ENCODE measurements at places on chromosomes 1 and 21. TPM values are rescaled to one million over a fixed set of nuclear protein-coding genes. Genes with fewer than 3 reads are reported as not detected.

SFN gene
- 0.50 TPM for total RNA-seq

GRCh38 chr1:168980180-168980579, 126.3 kb upstream of the ATP1B1 start:
- H3K4me1 ChIP-seq: no peaks in the 10 kb centered on the region
- no peak overlapping the region for H3K27ac ChIP-seq
- DNase-seq: no peak
- no peaks in the 10 kb centered on the region for H3K36me3 ChIP-seq

DNA sequence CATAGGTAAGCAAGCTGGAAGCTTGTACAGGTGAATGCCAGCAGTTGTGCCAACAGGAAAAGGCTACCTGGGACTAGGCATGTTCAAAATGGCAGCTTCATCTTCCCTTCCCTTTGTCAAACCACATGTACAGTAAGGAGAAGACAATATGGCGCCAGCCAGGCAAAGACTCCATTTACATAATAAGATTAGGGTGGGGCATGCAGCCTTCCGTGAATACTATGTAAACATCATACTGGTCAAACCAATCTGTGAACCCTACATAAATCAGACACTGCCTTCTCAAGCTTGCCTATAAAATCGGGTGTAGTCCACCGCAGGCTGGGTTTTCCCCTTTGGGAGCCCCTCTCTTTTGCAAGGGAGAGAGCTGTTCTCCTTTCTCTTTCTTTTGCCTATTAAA, 24.6 kb downstream of the ATF3 start:
- H3K4me3 ChIP-seq: no peak overlapping the region
- no peak for DNase-seq
- peaks cover 34% of the 10 kb centered on the region for H3K4me1 ChIP-seq
- peaks cover 5% of the 10 kb centered on the region for H3K27me3 ChIP-seq

DNA sequence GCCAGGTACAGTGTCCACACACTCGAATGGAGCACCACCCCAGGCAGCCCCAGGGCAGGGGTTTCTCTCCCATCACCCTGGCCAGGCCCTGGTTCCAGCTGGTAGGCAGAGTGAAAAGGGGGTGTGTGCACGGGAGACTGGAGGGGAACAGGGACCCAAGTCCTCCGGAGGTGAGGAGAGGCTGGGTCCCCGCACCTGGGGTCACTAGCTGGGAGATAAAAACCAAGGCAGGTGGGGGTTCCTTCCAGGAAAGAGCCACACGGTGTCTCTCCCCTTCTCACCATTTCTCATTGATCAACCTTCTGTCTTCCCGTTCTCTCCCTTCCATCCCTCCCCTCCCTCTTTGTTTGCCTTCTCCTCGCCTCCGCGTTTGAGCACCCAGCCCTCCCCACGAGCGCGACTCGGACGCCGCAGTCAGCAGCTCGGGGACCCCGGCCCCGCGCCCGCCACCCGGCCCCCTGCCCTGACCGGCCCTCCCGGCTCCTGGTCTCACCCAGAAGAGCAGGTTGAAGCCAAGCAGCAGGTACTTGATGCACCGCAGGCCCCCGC, 358 bp downstream of the TSPAN2 start:
- no peaks in the 10 kb centered on the region for H3K27me3 ChIP-seq
- DNase-seq: no peak
- H3K27ac ChIP-seq: no peak overlapping the region
- no peaks in the 10 kb centered on the region for H3K36me3 ChIP-seq
- peak overlapping the region; percentile 76 for H3K4me3 ChIP-seq
- peaks cover 67% of the 10 kb centered on the region for H3K4me1 ChIP-seq
